ENCODE measurements at places on chromosomes 13 and 19. TPM values are rescaled to one million over a fixed set of nuclear protein-coding genes. Genes with fewer than 3 reads are reported as not detected.

DNA sequence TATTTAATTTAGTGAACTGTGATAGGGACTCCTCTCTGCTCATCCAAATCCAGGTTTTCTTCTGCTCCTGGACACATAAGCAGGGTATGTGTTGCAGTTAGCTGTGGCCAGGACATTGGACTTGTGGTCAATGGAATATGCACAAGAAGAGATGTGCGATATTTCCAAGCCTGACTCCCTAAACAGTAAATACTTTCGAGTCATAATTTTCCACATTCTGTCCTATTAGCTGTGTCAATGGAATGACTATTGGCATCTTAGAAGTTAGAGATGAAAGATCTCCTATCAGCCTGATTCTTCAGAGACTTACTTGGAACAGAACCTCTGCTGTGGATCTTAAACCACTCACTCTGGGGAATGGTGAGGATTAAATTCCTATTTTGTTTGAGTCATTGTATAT lies 771.0 kb downstream of the EFNB2 start:
- DNase-seq: no peak

Gene PSMD8
- polyA plus RNA-seq: 65.4 TPM

GRCh38 chr13:21557995-21558394 lies 46.0 kb downstream of the MICU2 start:
- DNase-seq: no peak

DNA sequence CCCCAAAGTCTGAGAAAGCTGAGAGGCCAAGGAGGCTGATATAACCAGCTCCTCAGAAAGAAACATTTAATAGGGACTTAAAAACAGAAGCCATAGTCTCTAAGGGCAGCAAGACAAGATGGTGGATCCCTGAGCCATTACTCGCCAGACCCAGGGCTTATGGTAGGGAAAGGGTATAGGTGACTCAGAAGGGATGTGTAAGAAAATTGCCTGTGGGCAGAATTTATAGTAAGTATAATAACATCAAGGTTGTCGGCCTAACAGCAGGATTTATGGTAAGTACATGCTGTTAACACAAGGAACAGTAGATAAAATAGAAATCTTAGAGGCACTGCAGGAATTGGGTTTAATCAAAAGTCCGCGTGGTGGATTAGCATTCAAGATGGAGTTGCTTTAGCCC lies 14.7 kb downstream of the KBTBD6 start:
- no peak for DNase-seq

Gene CEACAM20
- polyA plus RNA-seq: not detected

Measured in lung (tissue), 17 donors.